RPMI7951 (cell line): ENCODE measurements at places on chromosomes 7 and 10. TPM values are rescaled to one million over a fixed set of nuclear protein-coding genes. Genes with fewer than 3 reads are reported as not detected.
A peak's percentile ranks its signal among the peaks of the same experiment; 100 is the strongest.

The LGI1 gene
- 0.12 TPM in 1 of 2 replicates, not detected in the other for total RNA-seq

DNA sequence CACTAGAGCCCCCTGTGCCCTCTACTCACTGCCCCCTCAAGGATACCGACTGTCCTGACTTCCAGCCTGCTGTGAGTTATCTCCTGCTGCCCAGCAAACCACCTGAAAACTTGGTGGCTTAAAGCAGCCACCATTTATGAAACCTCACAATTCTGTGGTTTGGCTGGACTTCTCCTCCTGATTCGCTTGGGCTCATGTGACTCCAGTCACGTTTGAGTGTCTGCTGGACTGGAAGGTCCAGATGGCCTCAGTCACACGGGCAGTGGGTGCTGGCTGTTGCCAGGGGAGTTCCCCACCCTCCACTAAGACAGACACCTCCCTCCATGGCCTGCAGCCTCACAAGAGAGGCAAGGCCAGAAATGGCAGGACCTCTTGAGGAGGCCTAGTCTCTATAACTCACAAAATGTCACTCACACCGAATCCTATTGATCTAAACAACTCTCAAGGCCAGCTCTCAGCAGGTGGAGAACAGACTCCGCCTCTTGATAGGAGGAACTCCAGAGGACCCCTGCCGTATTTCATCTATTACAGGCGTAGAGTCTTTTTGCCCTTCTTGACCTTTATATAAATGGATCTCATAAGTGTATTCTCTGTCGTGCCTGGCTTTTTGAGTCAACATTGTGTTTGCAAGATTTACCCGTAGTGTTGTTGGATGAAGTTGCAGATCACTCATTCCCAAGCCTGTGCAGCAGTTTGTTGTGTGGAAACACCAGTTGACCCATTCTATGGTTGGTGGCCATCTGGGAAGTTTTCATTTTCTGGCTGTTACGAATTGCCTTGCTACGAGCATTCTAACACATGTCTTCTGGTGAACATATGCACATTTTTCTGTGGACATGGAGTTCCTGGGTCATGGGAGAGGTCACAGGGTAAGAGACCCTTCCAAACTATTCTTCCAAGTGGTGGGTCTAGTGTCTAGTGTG lies 48.3 kb downstream of the ZMIZ1 start:
- peak; percentile 83 for DNase-seq

The SRRM3 gene
- not detected in 2 replicates for total RNA-seq

The ENTPD1 gene
- 0.20 TPM in 1 of 2 replicates, not detected in the other for total RNA-seq

DNA sequence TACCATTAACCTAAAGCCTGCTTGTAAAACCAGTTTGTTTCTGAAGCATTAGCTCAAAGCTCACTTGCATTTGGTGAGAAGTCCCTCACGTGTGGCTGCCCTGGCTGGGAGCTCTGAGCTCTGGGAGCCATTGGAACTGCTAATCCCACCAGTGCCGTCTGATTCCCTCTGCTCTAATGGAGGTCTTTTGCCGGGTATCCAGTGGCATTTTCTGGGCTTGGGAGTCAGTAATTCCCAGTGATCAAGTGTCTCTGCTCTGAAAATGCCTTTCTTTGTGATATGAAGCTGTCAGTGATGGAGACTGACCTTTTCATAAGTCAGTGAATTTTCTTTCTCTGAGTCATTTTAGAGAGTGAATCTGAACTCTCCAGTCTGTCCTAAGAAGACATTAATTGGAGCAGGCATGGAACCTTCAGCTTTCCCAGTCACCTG lies 36.9 kb upstream of the FAM20C start:
- peak; percentile 46 for DNase-seq

DNA sequence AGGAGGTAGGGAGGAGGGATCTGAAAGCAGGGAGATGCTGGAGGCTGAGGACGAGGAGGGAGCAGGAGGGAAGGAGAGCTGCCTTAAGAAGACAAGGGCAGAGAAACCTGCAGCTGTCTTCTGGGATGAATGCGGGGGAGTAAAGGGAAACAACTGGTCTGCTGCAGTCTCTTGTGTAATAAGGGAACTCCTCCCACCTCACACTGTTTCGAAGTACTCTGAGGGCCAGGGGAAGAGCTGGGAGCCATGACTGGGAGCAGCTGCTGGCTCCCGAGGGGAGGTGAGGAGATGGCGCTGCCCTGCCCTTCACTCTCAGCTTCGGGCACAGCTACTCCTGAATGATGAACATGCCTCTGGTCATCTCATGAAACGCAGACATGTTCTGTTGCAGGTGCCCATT lies 65.1 kb downstream of the CLEC2L start:
- DNase-seq: peak; percentile 28
